Inflammatory macrophage (primary cell): ENCODE measurements at places on chromosomes 11 and 22.

GRCh38 chr11:17643506-17644405 lies 75.6 kb upstream of the MYOD1 start:
- no peak for DNase-seq

DNA sequence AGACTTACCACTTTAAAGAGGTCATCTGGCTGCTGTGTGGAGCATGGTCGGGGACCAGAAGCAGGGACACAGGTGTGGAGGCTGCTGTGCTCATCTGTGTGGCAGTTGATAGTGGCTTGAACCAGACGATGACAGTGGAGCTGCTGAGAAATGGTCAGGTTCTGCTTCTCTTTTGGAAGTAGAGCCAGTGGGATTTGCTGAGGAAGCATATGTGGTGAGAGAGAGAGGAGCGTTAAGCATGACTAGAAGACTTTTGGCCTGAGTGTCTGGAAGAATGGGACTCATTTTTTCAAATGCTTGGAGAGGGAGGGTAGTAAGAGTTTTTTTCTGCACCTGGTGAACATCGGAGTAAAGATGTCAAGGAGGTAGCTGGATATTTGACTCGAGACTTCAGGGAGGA lies 12.5 kb upstream of the SREBF2 start:
- no peak for DNase-seq

DNA sequence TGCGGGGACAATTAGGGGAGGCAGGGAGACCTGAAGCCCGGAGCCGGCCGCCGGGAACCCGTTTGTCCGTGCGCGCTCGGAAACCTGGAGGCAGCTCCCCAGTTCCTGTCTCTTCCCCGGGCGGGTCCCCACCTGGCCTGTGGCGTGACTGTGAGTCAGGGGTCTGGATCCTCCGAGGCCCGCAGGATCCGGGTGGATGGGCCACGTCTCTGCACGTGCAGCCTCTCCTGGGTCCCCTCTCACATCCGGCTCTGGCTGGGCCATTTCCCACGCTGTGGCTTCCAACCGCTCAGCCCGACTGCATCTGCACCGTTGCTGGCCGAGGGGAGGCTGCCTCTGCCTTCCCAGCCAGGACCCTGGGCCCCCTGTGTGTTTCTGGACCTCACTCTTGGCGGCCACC lies 14.8 kb upstream of the H19 start:
- DNase-seq: no peak

DNA sequence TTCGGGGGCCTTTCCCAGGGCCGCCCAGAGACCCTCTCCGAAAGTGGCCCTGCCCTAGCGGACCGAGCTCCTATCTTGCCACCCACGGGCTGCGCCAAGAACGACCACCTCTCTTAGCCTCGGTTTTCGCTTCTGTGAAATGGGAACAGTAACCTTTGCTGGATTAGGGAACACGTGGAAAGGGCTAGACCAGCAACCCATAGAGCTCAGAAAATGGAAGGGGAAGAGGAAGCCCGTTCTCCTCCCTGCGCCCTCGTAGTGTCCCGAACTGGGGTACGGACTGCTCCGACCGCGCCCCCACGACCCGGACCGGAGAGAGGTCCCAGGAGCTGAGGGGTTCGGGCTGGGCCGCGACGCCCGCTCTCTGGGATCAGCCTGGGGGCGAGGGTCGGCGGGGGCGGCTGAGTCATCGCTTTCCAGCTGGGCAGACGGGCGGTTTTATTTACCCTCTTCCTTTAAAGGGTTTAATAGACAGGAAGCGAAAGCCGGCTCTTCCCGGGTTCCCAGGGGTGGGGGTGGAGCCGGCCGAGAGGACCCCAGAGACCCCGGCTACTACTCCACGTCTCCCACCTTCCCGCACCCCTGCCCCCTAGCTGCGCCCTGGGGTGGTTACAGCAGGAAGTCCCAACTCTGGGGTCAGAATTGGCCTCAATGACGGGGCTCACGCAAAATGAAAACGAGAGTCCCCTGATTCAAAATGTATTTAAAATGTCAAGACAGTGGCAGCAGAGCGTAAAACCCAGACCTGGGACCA lies 907 bp upstream of the PHLDA2 start:
- peak; percentile 51 for DNase-seq

- peak; percentile 43 for DNase-seq
These were observed 33.0 kb downstream of the PTPRJ start for GRCh38 chr11:48013269-48013901.

- DNase-seq: peak; percentile 19
These were observed 172.8 kb downstream of the FAM181B start for GRCh38 chr11:82560836-82561235.

GRCh38 chr22:27213294-27213693 lies 555.9 kb downstream of the MIAT start:
- DNase-seq: no peak

- DNase-seq: no peak
These were observed 44.8 kb downstream of the PRR5L start for GRCh38 chr11:36340897-36341296.

DNA sequence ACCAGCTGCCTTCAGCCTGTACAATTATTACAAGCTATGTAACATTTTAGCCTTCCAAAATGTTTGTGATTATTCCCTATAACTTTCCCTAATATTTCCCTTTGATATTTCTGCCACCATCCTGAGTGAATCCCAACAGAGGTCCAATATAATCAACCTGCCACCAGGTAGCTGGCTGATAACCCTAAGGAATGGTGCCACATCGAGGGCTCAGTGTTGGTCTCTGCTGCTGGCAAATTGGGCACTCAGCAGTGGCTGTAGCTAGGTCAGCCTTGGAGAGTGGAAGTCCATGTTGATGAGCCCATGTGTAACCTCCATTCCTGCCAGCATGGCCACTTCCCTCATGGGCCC lies 121.2 kb downstream of the ZNF280B start:
- DNase-seq: no peak

DNA sequence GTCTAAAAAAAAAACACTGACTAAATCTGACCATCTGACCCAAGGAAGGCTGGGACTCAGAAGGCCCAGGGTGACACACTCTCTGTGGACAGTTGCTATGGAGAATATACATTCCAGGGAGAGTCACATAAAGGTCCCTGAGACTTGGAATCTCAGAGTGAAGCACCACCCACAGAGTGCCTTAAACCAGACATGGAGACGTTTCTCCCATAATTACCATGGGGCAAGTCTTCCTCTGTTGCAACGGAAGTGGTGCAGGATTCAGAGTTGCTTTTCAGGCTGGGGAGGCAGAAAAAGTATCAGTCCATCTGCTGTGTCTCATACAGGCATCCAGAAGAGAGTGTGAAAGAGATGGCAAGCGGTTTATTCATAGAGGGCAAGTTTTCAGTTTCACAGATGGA lies 58.7 kb upstream of the SLN start:
- DNase-seq: no peak

GRCh38 chr11:128913806-128914205 lies 22.6 kb downstream of the KCNJ5 start:
- no peak for DNase-seq

DNA sequence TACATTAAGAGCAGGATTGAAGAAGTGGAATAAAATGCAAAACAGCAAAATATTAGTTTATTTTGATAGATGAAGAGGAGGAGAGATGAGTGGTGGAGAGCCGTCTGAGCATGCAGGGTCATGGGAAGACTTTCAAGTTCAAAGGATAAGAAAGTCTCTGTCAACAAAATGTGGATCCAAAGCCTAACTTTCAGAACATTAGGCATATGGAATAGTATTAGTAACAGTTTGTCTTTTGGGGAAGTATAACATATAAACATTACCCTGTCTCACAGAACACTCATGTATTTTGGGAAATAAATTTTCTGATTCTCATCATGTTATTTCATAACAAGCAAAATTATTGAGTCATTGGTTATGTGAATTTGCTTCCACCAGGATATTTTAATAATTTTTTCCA lies 104.3 kb upstream of the CEP126 start:
- no peak for DNase-seq

DNA sequence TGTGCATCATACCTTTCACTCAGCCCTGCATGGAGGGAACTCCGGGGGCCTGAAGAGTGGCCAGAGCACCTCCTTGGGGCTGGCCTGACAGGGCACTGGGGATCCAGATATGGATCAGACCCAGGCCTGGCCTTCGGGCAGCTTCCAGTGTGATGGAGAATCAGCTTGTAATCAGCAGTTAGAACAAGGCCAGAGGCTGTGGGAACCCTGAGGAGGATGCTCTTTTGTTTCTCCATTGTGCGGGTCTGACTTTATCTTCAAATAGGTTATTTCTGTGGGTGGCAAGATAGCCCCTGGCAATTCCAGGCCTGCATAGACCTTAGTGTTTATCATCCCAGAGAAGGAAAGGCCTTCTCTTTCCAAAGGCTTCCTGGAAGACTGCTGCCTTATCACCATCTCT lies 12.3 kb downstream of the DGAT2 start:
- no peak for DNase-seq

DNA sequence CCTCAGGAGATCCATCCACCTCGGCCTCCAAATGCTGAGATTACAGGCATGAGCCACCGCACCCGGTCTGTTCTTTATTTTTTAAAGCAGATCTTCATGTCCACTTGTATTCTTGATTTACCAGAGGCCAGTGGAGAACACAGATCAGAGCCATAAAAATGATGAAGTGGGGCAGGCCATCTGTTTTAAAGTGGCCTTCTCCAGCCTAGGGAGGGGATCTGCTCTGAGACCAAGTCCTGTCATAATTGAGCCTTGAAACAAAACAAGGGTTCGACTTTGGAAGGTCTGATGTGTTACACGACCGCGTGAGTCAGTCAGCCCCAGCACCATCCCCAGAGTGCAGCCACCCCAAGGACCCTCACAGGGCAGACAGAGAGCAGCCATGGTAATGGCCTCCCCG lies 27.5 kb downstream of the ABCC8 start:
- DNase-seq: no peak

DNA sequence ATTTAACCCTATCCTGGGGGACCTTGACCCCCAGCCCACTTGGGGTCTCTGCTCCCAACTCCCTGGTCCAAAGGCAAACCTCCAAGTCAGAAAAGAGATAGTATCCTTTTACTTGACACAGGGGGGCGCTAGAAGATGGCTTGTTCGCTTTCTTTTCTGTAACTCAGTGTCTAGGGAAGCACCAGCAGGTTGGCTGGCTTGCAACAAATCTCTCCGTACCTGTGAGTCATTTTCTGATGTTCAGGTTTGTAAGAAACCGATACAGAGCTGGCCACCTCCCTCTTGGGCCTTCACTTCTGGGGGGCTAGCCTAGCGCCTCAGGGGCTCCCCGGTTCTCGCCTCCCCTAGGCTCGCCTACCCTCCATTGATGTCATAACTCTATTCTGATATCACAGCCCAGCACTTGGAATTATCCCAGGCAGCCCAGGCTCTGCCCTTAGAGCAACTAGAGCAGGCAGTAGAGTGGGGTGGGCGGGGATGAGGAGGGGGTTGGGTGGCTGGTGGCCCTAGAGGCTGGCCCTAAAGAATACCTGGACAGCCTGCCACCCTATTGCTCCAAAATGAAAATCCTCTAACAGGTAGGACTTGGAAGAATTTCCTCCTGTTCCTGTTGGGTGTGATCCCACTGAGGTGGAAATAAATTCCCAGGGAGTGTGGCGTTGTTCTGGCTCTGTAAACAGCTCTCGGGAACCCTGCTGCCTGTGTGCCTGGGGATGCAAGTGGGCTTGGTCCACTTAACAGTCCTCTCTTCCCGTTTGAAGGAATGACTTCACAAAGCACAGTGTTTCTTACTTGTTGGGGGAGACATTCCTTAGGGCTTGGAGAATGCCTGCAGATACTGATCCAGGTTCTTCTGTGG lies 69.4 kb downstream of the OSBP2 start:
- peak; percentile 50 for DNase-seq

GRCh38 chr11:119599864-119600541 lies 129.0 kb downstream of the NECTIN1 start:
- no peak for DNase-seq

DNA sequence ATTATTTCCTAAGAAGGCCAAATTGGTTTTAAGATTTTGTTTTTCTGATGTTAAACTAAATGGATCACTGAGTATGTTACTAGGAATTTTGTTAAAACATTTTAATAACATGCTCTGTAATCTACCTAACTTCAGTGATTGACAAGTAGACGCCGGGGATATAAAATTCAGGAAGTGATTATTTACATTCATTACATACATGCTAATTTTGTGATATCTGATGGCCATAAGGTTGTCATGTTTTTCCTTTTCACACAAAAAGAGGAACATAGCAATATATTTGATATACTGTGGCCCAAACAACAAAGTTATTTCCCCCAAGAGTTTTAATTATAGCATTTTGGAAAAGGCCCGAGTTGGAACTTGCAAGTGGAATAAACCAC lies 12.1 kb downstream of the SCUBE1 start:
- no peak for DNase-seq

- peak; percentile 24 for DNase-seq
These were observed 35.8 kb downstream of the TNRC6B start for GRCh38 chr22:40213478-40213877.

DNA sequence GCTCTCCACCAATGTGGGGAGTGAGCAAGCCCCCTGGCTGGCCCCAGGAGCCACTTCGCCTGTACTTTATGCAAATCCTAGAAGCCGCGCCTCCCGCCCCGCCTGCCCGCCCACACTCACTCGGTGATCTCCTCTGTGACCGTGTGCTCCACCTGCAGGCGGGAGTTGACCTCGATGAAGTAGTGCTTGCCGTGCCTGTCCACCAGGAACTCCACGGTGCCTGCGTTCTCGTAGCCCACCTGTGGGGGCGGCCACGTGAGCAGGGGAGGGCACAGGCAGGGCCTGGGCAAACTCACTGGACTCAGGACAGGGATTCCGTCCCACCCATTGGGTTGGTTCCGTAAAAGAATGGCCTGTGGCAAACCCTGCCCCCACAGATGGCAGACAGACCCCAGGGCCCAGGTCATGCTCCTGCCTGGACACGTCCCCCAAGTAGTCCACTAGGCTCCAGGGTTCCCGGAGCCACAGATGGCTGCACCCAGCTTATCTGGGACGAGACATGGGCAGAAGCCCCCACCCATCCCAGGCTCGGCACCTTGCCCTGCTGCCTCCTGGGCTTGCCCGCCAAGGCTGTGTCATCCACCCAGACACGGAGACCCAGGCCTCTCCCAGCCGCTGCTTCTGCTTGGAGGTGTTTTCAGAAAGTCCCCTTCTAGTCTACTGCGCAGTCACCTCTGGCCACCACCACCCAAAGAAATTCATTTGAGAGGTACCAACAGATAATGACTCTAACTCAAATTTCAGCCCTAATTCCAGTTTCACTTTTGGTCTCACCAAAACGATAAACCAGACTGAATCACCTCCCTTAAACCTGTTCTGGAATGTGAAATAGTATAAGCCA lies 12.1 kb downstream of the LRFN4 start:
- DNase-seq: peak; percentile 26

DNA sequence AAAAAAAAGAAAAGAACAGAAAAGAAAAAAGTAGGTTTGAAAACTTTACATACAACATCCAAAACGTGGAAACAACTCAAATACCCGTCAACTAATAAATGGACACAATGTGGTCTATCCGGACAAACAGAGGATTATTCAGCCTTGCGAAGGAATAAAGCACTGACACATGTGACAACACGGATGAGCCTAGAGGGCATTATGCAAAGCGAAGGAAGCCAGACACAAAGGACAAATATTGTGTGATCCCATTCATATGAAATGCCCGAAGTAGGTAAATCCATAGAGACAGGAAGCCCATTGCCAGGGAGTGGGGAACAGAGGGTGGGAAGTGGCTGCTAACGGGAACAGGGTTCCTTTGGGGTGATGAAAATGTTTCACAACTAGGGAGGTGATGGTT lies 11.8 kb downstream of the RFPL1 start:
- no peak for DNase-seq
